ENCODE measurements at places on chromosomes 7 and 10.

DNA sequence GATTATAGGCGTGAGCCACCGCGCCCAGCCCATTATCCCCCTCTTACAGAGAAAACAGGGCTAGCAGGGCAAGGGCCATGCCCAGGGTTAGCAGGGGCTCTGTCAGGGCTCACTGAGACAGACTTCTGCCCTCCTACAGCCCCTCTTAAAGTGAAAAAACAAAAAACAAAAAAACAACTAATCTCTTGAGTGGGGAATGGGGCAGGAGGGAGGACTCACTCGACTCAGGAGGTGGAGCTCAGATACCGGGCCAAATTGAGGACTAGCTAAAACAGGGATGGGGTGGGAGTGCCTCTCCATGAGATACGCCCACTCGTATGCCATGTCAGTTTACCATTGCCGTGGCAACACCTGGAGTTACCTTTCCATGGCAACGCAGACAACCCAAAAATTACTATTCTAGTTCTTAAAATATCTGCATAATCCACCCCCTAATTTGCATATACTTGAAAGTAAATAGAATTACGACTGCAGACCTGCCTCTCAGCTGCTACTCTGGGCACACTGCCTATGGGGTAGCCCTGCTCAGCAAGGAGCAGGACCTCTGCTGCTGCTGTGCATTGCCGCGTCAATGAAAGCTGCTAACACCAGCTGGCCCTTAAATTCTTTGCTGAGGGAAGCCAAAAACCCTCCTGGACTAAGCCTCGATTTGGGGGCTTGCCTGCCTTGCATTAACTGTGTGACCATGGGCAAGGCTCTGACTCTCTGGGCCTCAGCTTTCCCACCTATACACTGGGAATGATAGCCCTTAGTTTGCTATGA lies 13.4 kb downstream of the SSC4D start:
- no peak for DNase-seq

GRCh38 chr10:1041514-1041913 lies 7.4 kb downstream of the IDI1 start:
- DNase-seq, result no peak

DNA sequence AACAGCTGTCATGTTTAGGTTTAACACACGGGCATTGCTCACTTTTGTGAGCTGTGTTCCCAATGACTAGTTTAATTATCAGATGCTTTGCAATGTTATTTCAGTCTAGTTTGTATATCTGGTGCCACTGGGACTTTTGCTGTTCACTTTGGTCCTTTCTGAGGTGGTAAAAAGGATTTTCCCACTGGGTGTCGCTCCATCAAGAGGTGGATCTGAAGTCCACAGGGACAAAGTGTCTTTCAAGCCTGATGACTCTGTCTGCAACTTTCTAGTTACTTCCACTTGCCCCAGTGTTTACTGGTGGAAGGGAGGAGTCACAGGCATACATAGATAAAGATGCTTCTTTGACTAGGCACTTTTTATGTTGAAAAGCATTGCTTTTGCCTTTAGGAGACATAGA lies 242.2 kb downstream of the HGF start:
- no peak for DNase-seq

DNA sequence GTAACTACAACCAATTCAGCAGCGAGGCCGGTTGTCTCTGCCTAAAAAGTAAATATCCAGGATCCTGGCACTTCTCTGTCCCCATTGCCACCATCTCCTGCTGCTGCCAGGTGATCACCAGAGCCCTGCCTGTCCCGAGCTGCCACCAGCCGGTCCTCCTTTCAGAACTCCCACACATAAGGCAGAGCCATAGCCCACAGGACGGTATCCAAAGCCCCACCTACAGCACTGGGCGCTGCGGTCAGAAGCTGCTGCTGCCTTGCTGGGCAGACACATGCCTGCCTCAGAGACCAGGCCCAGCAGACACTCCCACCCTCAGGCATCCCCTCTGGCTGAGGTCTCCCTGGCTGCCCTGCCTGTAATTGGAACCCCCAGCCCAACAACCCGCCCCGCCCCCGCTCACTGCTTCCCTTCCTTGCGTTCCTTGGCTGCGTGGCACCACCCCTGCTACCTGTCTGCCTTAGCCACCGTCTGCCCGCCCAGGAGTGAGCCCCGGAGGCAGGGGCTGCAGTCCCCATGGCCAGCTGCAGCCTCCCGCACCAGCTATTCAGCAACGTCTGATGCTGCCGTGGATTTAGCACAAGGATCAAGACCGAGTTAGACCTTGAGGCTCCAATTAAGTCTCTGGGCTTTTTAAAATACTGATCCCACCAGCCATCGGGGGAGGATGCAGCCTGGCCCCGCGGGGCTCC lies 100.7 kb downstream of the CYTH3 start:
- no peak for DNase-seq

- no peak for DNase-seq
These were observed 2.8 kb upstream of the GNAI1 start for GRCh38 chr7:80131675-80132435.

GRCh38 chr7:16776053-16776452 lies 22.5 kb downstream of the TSPAN13 start:
- no peak for DNase-seq

DNA sequence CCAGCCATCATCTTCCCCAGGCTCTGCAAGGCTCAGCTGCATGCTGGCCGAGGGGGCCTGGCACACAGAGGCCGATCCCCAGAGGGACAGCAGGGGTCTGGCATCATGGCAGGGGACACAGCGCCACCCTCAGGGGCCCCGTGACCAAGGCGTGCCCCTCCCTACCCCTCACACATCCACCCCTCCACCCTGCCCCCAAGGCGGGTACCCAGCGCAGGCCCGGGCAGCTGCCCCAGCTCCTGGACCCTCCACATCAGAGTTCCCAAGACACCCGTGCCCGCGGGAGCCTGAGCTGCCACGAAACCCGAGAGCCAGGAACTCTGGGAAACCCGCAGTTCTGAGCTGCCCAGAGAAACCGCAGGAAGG lies 46.5 kb upstream of the TNRC18 start:
- no peak for DNase-seq

DNA sequence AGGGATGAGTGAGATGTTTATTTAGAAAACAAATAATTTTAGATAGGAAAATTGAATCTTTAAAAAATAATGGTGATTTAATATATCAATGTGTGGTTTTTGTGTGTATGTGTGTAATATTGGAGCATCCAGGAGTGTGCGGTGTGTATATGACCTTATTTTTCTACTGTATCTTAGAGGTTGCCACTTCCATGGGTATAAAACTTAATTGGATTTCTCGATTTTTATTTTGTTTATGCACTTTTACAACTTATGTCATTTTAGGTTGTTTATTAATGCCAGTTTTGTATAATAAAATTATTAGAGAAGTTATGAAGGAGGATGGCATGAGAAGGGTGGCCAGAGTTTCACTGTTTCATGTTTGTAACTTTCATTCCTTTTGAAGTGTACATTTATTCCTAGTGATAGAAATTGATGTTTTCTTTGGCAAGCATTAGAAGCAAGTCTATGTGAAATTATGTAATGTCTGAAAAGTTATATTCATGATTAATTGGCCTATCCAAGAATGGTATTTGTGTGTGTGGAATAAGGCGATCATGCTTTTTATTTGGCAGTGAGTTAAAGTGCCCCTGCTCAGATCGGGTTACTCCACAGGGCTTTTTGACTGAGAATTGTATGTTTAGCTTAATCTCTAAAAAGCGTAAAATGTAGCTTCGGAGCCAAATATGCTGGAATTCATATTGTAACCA lies 110.3 kb downstream of the KAT6B start:
- DNase-seq, result peak; percentile 65

DNA sequence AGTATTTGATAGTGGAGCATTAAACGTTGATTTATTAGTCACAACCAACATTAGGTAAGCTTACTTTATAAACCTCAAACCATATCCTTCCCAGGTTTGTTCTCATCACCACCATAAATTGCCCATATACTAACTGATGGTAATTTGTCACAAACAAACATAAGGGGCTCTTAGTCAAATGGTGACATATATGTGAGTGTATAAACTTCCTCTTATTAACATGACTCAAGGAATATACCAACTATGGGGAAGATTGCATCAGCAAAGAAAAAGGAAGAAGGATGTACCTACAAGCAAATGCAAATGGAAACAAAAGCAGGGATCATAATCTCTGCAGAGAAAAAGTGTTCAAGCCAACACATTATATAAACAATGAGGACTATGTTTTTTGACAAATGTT lies 418.2 kb upstream of the AKR1E2 start:
- peak; percentile 44 for DNase-seq

GRCh38 chr10:43136995-43137716 lies 1.1 kb upstream of the CSGALNACT2 start:
- peak; percentile 62 for DNase-seq

GRCh38 chr10:84179059-84179710 lies 5.6 kb downstream of the GPR15LG start:
- peak; percentile 77 for DNase-seq

GRCh38 chr10:132290631-132291030 lies 17.1 kb downstream of the STK32C start:
- DNase-seq, result no peak

DNA sequence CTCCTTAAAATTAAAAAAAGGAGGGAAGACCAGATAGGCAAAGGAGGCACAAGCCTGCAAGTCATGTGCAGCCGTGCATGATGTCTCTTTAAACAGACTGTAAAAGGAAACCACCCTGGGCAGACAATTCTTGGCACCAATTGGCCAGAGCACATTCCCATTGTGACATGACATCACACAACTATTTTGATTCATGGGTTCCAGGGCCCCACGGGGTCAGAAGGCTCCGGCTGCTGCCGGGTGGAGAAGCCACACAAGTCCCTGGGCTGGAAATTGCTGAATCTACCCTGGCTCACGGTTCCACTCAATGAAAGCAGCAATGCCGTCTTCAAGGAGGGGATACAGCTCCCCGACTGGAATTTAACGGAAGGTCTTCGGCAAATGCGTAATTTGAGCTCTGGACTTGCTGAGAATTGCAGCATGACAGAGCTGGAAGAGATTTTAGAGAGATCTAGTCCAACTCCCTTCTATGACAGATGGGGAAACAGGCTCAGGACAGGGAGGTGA lies 140.5 kb downstream of the PRKAG2 start:
- DNase-seq, result peak; percentile 99

- no peak for DNase-seq
These were observed 28.8 kb upstream of the DNAH11 start for GRCh38 chr7:21514062-21514461.

DNA sequence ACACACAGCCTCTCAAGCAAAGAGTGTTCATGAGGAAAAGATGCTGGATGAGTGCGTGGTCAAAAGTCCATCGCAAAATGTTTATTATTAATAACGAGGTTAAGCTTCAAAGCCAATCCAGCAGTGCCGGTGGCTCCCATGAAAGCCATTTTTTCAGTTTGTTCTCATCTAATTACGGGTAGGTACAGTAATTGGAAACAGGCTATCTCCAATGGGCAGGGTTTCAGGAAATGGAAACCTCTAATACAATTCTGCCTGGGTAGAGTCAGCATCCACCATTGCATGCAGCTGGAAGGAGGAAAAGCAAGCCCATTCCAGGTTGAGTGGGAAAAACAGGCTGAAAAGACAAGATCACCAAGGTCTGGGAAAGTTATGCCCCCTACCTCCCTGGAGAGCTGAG lies 57.4 kb downstream of the GPAM start:
- DNase-seq, result no peak

DNA sequence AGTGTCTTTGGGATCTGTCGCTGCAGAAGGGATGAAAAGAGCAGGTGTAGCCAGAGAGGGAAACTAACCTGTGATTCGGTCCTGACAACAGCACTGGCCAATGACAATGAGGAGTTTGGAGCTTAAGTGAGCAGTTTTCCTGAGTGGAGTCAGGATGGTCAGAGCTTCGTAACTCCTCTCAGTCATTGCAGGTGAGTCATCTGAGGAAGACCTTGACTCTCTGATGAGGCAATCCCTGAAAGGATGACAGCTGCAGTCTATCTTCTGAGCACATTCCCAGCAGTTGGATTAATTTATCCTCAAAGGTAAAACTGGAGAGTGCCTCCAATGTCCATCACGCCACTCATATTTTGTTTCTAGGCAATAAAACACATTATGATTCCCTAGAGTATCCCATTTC lies 401.9 kb downstream of the POM121L12 start:
- no peak for DNase-seq

- DNase-seq, result no peak
These were observed 60.5 kb downstream of the OR13A1 start for GRCh38 chr10:45254892-45255291.

DNA sequence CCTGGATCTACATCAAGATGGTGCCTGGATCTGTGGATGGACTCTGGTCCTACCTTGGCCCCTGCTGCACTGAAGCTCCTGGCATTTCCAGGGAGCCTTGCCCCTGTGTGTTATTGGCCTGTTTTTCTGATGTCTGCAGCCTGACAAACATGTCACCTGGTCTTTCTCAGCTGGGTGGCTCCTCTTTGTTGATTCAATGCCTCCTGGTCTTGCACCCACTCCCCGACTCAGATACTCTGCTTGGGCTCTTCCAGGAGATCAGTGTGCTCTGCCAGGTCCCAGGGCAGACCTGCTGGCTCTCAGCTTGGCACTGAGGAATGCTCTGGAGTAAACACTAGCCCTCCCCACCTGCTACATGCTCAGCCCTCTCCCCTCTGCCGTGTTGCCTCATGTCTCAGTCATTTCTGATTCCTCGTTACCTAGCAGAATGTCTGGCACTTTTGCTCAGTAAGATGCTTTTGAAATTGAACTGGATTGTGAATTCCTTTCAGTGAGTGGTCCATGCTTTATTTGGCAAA lies 253.3 kb upstream of the BMPER start:
- no peak for DNase-seq

DNA sequence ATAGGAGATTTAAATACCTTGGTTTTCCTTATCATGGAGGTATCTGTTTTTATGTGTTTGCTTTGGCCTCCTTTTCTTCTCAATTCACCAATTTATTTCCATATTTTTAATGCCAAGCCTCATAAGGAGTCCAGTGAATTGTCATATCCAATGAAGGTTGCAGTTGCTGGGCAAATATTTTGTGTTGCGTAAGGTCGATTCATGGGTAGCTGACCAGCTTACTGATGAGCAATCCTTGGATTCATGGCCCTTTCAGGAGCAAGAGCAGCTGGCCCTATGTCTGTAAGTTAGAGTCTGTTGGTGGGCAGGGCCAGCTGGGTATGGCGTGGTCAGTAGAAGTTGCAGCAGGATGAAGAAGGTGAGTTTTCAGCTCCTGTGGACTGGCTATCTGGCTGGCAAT lies 182.9 kb downstream of the PFKFB3 start:
- peak; percentile 68 for DNase-seq

GRCh38 chr10:104293781-104294321 lies 24.9 kb downstream of the GSTO2 start:
- DNase-seq, result no peak

DNA sequence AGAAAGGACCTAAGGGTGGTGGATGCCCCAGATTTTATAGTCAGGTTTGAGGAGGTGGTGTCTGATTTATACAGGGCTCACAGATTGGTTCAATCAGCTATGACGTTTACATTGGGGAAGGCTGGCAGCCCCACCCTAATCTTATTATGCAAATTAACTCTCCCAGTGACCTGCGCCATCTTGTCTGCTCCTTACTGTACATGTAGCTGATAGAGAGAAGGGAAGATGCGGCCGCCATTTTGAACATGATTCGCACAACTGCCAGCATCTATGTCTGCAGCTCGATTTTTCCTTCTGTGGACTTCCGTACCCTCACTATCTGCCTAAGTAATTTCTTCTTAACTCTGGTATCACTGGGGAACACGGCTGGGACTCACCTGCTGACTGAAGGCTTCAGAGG lies 619.0 kb upstream of the DPP6 start:
- DNase-seq, result no peak

GRCh38 chr10:99325281-99325680 lies 3.9 kb upstream of the CNNM1 start:
- DNase-seq, result no peak
